ENCODE measurements at places on chromosomes 4 and X. TPM values are rescaled to one million over a fixed set of nuclear protein-coding genes. Genes with fewer than 3 reads are reported as not detected.
A peak's percentile ranks its signal among the peaks of the same experiment; 100 is the strongest.

GRCh38 chr4:7666744-7667143 is 232.0 kb upstream of the PSAPL1 start:
- no peak overlapping the region for H3K27ac ChIP-seq
- H3K4me1 ChIP-seq: no peaks in the 10 kb centered on the region
- H3K36me3 ChIP-seq: no peaks in the 10 kb centered on the region
- DNase-seq: no peak
- H3K4me3 ChIP-seq: no peak overlapping the region

GRCh38 chr4:6405397-6405706 is 67.1 kb downstream of the PPP2R2C start:
- H3K36me3 ChIP-seq: no peaks in the 10 kb centered on the region
- peaks cover 35% of the 10 kb centered on the region for H3K27me3 ChIP-seq
- no peak overlapping the region for H3K4me3 ChIP-seq
- H3K27ac ChIP-seq: no peak overlapping the region

- H3K27me3 ChIP-seq: no peaks in the 10 kb centered on the region
- H3K36me3 ChIP-seq: peaks cover 10% of the 10 kb centered on the region
- no peak for DNase-seq
- peak overlapping the region; percentile 99 for H3K27ac ChIP-seq
- H3K4me3 ChIP-seq: peak overlapping the region; percentile 99
- H3K4me1 ChIP-seq: peaks cover 41% of the 10 kb centered on the region
These were observed 1.0 kb upstream of the ANKRD17 start for GRCh38 chr4:73259571-73260090.

Gene CENPE
- 22.6 TPM for total RNA-seq

DNA sequence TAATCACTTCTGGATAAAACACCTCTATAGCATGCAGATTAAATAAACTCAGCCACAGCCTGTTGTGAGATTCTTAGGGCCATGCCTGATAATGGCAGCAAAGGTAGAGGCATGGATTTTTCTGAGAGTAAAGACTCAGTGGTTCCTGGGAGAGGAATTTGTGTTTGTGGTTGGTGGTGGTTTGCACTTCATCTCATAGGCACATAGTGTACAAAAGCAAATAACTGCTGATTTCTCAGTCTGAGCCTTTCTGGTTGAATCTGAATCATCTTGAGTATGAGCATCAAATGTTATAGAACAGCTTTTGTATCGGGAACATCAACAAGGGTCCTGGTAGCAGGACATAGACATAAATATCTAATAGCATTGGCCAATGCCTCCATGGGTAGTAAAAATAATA is 274.3 kb downstream of the FRMPD4 start:
- DNase-seq: no peak
- no peaks in the 10 kb centered on the region for H3K36me3 ChIP-seq
- H3K4me1 ChIP-seq: no peaks in the 10 kb centered on the region
- H3K4me3 ChIP-seq: no peak overlapping the region
- peaks cover 2% of the 10 kb centered on the region for H3K27me3 ChIP-seq
- no peak overlapping the region for H3K27ac ChIP-seq

DNA sequence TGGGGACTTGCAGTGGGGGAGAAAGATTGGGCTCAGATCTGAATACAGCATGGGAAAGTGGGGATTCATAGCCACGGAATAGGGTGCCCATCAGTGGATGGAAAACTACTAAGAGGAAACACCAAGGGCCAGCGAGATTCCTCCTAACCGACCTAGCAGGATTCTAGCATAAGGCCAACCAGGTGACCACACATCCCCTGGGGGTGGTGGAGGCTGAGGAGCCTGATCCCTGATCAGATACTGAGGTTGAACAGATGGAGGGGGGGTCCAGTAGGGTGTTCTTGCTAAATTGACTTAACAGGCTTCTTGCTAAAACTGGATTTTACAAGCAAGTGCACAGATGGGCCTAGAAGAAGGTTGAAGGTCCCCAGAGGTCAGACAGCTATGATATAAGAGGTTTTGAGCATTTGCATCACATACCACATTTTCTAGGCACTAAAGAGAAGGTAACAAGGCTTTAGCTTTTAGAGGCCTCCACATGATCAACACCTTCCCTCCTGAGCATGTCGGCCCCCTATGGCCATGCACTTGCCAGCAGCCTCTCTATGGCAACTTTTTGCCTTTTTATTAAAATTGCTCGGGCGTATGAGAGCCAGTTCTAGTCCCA is 69.1 kb upstream of the PUDP start:
- no peaks in the 10 kb centered on the region for H3K4me1 ChIP-seq
- DNase-seq: no peak
- H3K27me3 ChIP-seq: no peaks in the 10 kb centered on the region
- H3K36me3 ChIP-seq: no peaks in the 10 kb centered on the region

DNA sequence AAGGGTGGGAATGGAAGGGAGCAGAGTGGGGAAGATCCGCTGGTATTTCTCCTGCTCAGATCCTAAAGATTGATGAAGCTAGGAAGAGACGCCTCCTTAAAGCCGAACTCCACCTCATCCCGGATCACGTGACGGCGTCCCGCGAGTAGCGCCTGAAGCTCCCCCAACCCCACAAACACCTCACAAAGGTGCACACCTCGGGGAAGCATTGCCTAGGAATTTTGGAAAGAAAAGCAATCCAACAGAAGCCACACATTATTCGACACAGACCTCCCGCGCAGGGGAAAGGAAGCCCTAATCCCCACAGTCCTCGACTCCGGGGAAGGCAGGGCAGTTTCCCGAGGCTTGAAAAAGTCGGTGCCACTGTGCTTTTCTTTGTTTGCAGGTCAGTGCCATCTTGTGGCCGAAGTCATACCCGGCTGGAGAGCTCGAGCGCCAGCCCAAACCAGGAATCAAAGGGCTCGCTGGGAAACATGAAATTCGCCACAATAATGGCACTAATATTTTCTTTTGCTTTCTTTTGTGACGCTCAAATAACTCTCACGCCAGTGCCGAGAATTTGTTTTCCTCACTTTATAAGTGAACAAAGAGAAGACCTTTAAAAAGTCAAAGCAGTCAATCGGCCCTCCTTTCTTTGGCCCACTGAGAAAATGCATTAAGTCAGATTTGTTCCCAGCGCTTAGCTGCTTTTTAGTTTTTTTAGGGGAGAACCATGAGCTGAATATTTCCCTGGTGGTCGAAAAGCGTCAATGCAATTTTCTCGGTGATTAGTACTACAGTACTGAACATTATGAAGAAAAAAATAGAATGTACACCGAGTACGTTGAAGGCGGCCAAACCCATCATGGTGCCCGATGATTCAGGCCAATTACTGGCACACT is at the start of gene NPY1R:
Gene NPY1R (minus strand): TSS at position 71 of the 881 bp plus-strand sequence. CDS start 6,042 bp downstream, outside the sequence.
- H3K4me3 ChIP-seq: peak within 1 kb of the TSS; percentile 69
- peaks cover 10% of the 10 kb centered on the region for H3K4me1 ChIP-seq

- H3K4me1 ChIP-seq: no peaks in the 10 kb centered on the region
- no peaks in the 10 kb centered on the region for H3K27me3 ChIP-seq
- H3K4me3 ChIP-seq: no peak overlapping the region
- no peaks in the 10 kb centered on the region for H3K36me3 ChIP-seq
- no peak for DNase-seq
- no peak overlapping the region for H3K27ac ChIP-seq
These were observed 95.3 kb downstream of the FANCB start for GRCh38 chrX:14777525-14777924.

GRCh38 chr4:12924253-12924652 is 559.9 kb downstream of the RAB28 start:
- H3K27ac ChIP-seq: no peak overlapping the region
- H3K4me3 ChIP-seq: no peak overlapping the region
- DNase-seq: no peak
- H3K4me1 ChIP-seq: no peaks in the 10 kb centered on the region
- H3K27me3 ChIP-seq: no peaks in the 10 kb centered on the region

- no peaks in the 10 kb centered on the region for H3K36me3 ChIP-seq
- no peak overlapping the region for H3K4me3 ChIP-seq
- H3K27me3 ChIP-seq: no peaks in the 10 kb centered on the region
- H3K27ac ChIP-seq: no peak overlapping the region
- H3K4me1 ChIP-seq: no peaks in the 10 kb centered on the region
These were observed 46.4 kb upstream of the NALF2 start for GRCh38 chrX:69457756-69458155.

DNA sequence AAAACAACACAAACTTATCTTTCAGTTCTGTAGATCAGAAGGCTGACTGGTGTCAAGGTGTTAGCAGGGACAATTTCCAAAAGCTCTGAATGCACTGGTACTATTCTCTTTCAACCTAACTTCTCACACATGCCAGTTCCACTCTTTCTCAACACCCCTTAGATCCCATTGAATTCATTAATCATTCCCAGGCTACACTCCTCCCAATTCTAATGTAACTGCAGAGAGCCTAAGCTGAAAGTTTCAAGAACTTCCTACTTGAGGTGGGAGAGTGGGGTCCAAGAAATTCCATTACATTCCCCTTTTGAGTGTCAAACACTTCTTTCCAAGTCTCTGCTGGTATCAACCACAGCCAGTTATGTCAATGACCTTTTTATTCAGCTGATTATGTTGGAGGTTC is 142.0 kb downstream of the ADAMTS3 start:
- H3K4me1 ChIP-seq: no peaks in the 10 kb centered on the region
- H3K27ac ChIP-seq: no peak overlapping the region
- H3K4me3 ChIP-seq: no peak overlapping the region
- no peaks in the 10 kb centered on the region for H3K36me3 ChIP-seq
- H3K27me3 ChIP-seq: peaks cover 1% of the 10 kb centered on the region

Gene TKTL1
- total RNA-seq: 0.12 TPM

DNA sequence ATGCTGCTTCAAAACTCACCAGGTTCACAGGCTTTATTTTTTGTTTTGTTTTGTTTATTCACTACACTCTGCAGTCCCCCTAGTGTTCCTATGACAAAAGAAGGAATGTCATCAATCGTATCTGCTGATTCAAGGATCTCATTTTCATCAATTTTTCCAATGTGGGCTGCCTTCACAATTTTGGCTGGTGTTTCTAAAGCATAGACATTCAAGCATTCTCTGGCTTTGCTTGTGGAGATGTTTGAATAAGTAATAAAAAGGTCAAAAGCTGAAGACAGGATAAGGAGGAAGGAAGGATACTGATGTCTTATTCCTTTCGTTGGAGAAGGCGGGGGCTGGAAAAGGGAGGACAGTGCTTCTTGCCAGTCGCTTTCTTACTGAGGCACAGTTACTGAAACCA is 12.2 kb upstream of the KCNIP4 start:
- no peak overlapping the region for H3K27ac ChIP-seq
- no peaks in the 10 kb centered on the region for H3K4me1 ChIP-seq
- DNase-seq: no peak
- no peaks in the 10 kb centered on the region for H3K36me3 ChIP-seq

GRCh38 chrX:135985157-135985972 is at the start of gene SLC9A6:
TSS of gene SLC9A6 (plus strand) at chrX:135985435. CDS start at chrX:135985659, 224 bp downstream.
- H3K4me1 ChIP-seq: peaks cover 52% of the 10 kb centered on the region
- peak; percentile 59 for DNase-seq
- peak within 1 kb of the TSS; percentile 86 for H3K27ac ChIP-seq
- H3K36me3 ChIP-seq: no peaks in the 10 kb centered on the region
- H3K27me3 ChIP-seq: no peaks in the 10 kb centered on the region
- peak within 1 kb of the TSS; percentile 92 for H3K4me3 ChIP-seq

- H3K4me3 ChIP-seq: no peak overlapping the region
These were observed 60.4 kb upstream of the PLAC8 start for GRCh38 chr4:83174844-83175414.

Gene MAB21L2
- total RNA-seq: not detected

GRCh38 chrX:70755850-70756249 is 152.7 kb downstream of the TEX11 start:
- H3K36me3 ChIP-seq: peaks cover 4% of the 10 kb centered on the region
- H3K27me3 ChIP-seq: no peaks in the 10 kb centered on the region
- H3K27ac ChIP-seq: peak overlapping the region; percentile 8
- no peak overlapping the region for H3K4me3 ChIP-seq
- DNase-seq: peak; percentile 50

DNA sequence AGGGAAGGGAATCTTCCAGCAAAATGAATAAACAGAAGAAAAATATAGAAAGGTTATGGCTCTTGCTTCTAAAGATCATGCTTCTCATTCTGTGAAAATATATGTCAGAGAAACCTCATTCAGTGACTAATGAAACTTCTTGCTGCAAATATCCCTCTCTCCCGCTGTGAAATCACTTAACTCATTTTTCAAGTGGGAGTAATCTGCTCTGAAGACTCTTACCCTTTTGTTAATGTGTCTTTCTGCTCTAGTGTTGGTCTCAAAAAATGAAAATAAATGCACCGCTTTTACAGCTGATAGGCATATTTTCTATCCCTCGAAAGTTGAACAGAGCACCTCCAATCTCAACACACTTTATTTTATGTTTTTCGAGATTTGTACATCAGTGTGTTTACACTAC is 252.3 kb downstream of the NLGN4X start:
- H3K27me3 ChIP-seq: no peaks in the 10 kb centered on the region
- H3K4me3 ChIP-seq: no peak overlapping the region
- DNase-seq: no peak
- H3K27ac ChIP-seq: no peak overlapping the region
- no peaks in the 10 kb centered on the region for H3K36me3 ChIP-seq
- H3K4me1 ChIP-seq: no peaks in the 10 kb centered on the region

DNA sequence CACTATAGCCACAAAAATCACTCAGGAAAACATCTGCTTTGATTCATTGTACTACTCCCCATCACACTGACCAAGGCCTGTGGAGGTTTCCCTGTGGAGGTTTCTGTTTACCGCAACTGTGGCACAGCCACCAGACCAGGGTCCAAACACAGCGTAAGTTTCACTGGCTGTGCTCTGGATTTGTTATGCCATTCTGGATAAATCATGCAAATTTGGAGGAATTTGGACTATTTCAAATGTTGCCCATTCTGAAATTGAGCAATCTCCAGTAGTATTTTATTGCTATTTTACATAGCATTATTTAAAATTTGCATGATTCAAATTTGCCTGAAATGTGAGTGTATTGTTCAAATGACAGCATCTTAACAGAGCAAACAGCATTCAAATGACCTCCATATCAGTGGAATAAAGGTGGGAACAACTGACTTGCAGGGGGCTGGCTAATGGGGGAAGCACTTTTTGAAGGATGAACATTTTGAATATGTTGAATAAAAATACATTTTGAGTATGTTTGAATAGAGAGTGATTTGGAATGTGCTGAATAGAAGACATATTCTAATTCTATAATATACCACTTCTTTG is 66.1 kb upstream of the ACSL1 start:
- H3K36me3 ChIP-seq: no peaks in the 10 kb centered on the region
- no peak for DNase-seq
- H3K4me1 ChIP-seq: peaks cover 13% of the 10 kb centered on the region
- peaks cover 12% of the 10 kb centered on the region for H3K27me3 ChIP-seq
- H3K27ac ChIP-seq: no peak overlapping the region

- no peaks in the 10 kb centered on the region for H3K36me3 ChIP-seq
- peaks cover 10% of the 10 kb centered on the region for H3K27me3 ChIP-seq
- DNase-seq: peak; percentile 5
- H3K27ac ChIP-seq: no peak overlapping the region
- H3K4me1 ChIP-seq: no peaks in the 10 kb centered on the region
These were observed 87.3 kb downstream of the PRSS12 start for GRCh38 chr4:118265312-118266144.

Gene UGT2B15
- not detected for total RNA-seq

Gene FREM3
- not detected for total RNA-seq
